Neuronal stem cell (in vitro differentiated cells): ENCODE measurements at places on chromosomes 2 and 18.

DNA sequence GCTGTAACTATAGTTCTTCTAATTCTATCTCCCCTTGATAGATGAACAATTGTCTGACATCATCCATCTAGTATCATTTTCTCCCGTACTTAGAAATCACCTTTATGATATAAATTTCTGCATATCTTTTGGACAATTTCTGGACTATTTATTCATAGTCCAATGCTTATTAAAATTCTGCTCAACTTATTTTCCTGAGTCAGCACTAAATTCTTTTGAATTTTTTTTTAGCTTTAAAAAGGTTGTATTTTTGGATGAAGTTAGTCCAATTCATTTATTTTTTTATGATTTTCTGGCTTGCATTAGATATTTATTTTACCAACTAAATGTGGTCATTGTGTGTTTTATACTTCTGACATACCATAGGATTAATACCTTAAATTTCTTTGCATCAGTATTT, 538.5 kb upstream of the DCC start:
- DNase-seq: no peak

DNA sequence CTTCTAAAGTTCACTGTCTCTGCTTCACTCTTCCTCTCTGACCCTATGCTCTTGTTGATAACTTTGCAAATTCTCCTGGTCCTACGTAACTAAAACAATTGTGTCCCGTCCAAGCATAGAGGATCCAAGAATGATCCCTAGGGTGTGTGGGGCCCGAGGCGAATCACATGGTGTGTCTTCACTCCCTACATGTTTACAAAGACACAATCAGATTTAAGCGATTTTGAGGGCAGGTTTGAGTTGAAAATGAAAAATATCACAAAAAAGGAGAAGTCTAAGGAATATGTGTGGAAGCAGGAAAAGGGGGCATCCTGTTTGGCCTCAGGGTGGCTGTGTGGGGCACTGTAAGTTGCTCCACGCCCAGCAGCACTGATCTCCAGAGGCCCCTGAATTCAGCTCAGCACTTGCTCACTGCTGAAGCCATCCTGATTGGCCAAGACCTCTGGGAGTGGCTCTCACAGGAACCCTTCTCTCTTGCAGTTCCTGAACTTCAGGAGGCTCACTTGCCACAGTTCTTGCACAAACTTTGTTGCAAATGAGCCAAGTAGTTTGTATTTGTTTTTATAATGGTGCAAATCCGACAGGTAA, 363.6 kb downstream of the ZNF521 start:
- DNase-seq: no peak

GRCh38 chr2:234827096-234827860, 124.5 kb upstream of the SH3BP4 start:
- DNase-seq: no peak

DNA sequence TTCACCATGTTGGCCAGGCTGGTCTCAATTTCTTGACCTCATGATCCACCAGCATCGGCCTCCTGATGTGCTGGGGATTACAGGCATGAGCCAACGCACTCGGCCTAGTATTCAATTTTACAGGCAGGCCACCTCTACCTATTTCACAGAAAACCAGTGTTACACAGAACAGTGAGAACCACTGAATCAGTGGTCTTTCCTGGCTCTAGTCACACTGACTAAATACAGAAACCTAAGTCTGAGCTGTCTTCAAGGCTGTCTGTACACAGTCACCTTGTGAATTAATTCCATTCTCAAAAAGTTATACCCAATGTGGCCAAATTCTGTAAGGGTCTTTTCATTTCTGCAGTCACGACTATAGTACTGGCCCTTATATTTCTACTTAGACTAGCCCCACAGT, 3.5 kb downstream of the RNF149 start:
- no peak for DNase-seq

DNA sequence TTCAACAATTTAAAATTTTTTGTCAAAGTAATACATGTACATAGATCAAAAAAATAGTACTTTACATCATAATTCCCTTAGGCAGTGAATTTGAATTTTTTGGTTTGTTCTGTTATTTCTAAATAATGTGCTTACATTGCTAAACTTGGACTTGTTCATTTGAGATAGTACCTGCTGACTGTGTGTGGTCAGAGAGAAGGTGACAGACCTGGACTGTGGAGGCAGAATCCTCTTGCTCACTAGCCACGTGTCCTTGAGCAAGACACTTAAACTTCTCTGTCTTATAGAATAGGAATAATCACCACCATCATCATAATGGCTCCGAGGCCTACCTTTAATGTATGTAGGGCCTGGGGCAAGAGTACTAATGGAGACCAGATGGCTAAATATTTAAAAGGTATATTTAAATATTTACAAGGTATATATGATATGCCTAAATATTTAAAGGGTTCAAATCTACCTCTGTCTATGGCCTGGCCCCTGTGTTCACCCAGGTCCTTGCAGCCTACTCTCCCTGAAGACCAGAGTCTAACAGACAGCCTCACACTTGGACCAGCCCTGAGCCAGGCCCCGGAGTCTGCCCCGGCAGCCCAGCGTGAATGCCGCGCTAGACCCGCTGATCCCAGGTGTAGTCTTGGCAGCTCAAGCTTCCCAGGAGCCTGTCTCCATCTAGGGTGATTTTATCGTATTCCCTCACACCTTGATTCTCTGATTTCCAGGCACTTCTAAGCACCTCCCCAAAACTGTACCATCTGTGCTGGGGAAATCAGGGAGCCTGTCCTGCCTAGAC, 33.5 kb downstream of the ZNF532 start:
- DNase-seq: no peak

- DNase-seq: no peak
Measured at GRCh38 chr2:37090019-37090477, 5.7 kb downstream of the GPATCH11 start.

- no peak for DNase-seq
Measured at GRCh38 chr2:47217277-47217676, 62.2 kb upstream of the STPG4 start.

- DNase-seq: peak; percentile 20
Measured at GRCh38 chr18:12038082-12038638, 55.5 kb upstream of the ANKRD62 start.

DNA sequence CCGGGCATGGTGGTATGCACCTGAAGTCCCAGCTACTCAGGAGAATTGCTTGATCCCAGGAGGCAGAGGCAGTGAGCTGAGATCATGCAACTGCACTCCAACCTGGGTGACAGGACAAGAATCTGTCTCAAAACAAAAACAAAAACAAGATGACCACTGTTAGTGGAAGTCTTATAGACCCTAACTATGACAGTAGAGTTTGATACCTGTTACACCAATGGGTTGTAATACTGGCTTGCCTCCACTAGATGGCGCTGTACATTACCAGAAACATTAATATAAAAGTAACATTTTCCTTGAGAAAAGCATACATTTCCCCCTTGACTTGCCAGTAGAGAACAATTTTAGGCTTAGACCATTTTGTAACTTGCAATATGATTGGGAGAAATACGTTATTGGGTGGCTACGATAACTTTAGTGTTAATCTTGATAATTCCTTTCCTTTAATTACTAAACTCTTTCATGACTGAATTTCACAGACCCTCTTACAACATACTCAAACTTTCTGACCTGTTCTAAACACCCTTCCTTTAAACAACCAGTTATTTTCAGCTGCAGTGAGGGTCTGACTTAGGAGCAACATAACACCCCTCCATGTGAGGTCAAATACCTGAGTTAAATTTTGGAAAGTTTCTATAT, 19.5 kb downstream of the SLC25A52 start:
- DNase-seq: peak; percentile 15

DNA sequence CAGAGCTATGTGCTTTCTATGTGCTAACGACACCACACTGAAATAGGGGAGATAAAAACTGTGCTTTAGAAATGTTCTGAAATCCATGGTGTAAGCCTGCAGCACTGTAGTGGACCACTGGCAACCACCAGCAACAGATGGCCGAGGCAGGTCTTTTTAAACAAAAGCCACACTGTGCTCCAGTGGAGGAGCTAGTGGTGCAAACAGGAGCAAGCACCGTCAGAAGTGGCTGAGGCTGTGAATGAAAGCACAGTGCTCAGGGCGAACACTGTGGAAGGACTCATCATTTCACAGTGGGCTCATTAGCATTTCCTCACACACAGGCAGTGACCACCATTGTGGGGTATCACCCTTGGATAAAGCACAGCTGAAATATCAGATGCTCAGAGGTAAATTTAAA, 22.9 kb upstream of the MTX2 start:
- no peak for DNase-seq

- DNase-seq: no peak
Measured at GRCh38 chr2:182866095-182866460, 359 bp downstream of the FRZB start.

DNA sequence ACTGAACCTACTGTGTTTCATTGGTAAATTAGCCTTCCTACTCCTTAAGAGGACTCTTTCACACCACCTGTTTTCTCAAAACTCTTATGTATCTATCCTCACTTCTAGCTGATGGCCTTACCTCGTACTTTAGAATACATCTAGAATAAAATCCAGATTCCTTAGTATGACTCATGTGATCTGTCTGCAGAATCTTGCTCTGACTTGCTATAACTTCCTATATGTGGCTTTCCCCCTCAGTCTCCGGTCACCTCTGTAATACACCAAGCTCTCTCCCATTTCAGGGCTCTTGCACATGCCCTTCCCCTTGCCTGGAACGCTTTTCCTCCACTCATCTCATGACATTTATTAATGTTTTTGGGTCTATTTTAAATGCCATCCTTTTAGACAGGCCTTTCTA, 95.6 kb upstream of the LHCGR start:
- no peak for DNase-seq

DNA sequence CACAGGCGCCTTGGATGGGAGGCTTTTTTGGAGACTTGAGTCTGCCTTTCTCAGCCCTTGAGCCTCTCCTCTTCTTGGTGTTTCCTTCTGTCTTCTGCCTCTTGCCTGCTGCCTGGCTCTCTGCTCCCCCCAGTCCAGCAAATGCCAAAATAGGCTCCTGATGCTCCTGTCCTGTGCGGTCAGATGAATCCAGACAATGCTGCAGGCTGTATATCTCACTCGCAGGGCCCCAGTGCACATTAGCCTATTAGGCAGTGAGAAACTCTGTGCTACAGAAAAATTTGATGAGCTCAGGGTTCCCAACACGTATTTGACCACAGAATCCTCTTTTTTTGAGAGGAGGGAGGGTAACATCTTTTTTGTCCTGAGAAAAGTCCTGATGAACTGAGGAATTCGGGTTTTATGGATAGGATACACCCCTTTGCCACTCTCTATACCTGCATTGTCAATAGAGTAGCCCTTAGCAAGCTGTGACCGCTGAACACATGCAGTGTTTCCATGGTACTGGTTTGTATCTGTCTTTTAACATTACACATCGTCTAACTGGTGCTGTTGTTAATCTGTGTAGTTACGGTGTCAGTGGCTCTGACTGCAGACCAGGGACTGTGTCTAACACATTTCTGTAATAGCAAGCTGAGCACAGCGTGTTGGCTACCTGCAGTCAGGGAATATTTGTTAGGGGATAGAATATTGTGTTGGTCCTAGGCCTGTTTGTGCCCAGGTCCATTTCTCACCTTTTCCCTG, 50.8 kb downstream of the FAM228A start:
- no peak for DNase-seq

- no peak for DNase-seq
Measured at GRCh38 chr2:136065384-136065783, 52.6 kb downstream of the CXCR4 start.

- DNase-seq: no peak
Measured at GRCh38 chr2:240956935-240957655, 41.3 kb upstream of the SNED1 start.

- no peak for DNase-seq
Measured at GRCh38 chr2:11914455-11914854, 168.0 kb downstream of the LPIN1 start.

DNA sequence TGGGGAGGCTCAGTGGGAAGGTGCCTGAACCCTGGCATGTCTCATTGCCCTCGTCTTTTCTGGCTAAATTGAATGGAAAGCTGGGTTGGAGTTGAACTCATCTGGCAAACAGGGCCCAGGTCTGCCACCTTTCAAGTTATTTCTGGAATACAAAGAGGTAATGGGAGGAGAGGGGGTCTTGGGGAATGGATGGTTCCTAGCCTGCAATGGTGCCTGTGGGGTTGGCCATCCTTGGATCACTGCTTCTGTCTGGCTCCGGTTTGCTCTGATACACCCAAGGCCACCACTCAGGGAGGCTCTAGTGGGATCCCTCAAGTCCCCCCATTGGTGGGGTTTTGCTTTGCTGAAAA, 45.3 kb downstream of the PSD4 start:
- no peak for DNase-seq

- DNase-seq: no peak
Measured at GRCh38 chr2:172430678-172431077, 3.3 kb downstream of the ITGA6 start.

GRCh38 chr2:178521304-178522150, 41.3 kb downstream of the PLEKHA3 start:
- DNase-seq: no peak

DNA sequence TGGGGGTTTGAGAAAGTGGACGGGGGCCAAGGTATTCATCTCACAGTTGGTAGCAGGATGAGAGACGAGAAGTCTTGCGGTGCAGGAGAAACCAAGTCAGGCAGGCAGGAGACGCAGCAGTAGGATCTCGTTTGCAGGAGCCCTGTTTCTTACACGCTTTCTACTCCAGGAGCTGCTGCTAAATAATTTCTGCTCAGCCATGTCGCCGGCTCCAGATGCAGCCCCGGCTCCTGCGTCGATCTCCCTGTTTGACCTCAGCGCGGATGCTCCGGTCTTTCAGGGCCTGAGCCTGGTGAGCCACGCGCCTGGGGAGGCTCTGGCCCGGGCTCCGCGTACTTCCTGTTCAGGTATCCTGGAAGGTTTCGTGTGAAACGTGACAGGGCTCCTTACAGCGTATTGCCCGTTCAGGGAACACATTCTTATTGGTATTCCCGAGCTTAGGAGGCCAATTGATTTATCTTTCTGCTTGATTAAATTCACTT, 494 bp downstream of the ANKZF1 start:
- DNase-seq: no peak

- no peak for DNase-seq
Measured at GRCh38 chr18:48790869-48791635, 159.7 kb downstream of the SMAD7 start.

- DNase-seq: no peak
Measured at GRCh38 chr2:216504376-216504762, 5.7 kb downstream of the RPL37A start.

DNA sequence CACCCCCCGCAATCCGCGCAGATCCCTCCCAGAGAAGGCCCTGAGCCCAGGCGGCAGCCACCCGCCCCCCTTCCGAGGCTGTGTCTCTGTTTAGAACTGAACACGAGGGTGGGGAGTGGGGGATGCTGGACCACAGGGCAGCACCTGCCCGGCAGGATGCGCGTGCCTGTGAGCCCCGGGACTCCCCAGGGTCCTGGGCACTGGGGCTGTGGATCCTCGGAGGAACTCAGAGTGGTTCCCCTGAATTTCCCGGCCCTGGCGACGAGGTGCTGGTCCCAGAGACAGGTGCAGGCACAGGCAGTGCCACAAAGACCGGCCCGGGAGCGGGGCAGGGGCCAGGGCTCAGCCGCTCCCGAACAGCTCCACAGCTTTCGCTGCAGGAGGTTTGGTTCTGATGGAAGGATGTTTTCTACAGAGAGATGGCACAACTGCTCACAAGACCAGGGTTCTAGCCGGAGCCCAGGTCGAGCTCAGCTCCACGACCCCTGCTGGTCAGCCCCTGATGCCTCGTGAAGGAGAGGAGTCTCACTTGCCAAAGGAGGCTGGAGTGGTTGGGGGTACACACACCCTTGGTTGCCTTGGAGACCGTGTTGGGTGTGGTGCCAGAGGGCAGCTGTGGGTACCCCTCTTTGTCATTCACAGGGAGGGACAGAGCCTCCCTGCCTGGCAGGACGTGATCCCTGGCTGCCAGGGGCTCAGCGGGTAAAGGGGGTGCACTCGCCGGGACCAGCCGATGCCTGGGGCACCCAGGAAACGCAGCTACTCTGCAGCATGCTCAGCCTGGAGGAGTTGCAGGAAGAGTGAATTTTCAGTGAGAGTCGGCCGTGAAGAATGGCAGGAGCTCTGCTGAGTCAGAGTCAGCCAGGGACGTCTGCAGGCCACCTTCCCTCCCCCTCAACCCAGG, 4.4 kb upstream of the NEU4 start:
- no peak for DNase-seq
